ENCODE measurements at places on chromosomes 3 and 15. TPM values are rescaled to one million over a fixed set of nuclear protein-coding genes. Genes with fewer than 3 reads are reported as not detected.

The ARHGEF26 gene
- total RNA-seq: 0.14 TPM

The HGD gene
- 1.00 TPM for total RNA-seq

The SCN5A gene
- not detected for total RNA-seq

The IL5RA gene
- not detected for total RNA-seq

The SNAP23 gene
- 72.6 TPM for total RNA-seq

The GABRA5 gene
- not detected for total RNA-seq

The EFCAB12 gene
- 1.0 TPM for total RNA-seq

The GOLGA8S gene
- 3.8 TPM for total RNA-seq

The MKRN3 gene
- total RNA-seq: 0.93 TPM

The CYP1A2 gene
- total RNA-seq: not detected

The CCR9 gene
- not detected for total RNA-seq

The HESX1 gene
- not detected for total RNA-seq

The SCN11A gene
- total RNA-seq: 0.14 TPM

The TGM5 gene
- 0.95 TPM for total RNA-seq

Data from natural killer cell treated with Interleukin-12 subunit alpha and Interleukin-12 subunit beta and Interleukin-15 and Interleukin-18, amount 100 ng/mL, for 72 hours (primary cell).